ENCODE measurements at places on chromosomes 2 and 18.

GRCh38 chr2:48728840-48729239 lies 26.7 kb downstream of the LHCGR start:
- no peak for DNase-seq

- no peak for DNase-seq
These were observed 4.7 kb upstream of the CFAP65 start for GRCh38 chr2:219045937-219046550.

DNA sequence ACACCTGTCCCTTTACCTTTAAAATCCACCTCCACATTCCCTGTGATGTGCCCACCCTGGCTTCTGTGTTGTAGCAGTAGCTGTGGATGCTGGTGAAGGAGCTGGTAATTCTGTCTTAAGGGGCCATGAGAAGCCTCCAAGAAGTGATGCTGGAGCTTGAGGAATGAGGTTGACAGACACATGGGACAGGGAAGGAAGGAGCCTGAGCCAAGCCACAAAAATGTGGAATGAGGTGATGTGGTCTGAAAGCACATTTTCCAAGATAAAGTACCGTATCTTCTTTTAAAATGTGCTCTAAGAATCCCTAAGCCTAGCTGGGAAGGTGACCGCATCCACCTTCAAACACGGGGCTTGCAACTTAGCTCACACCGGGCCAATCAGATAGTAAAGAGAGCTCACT lies 31.2 kb downstream of the VWA3B start:
- no peak for DNase-seq

DNA sequence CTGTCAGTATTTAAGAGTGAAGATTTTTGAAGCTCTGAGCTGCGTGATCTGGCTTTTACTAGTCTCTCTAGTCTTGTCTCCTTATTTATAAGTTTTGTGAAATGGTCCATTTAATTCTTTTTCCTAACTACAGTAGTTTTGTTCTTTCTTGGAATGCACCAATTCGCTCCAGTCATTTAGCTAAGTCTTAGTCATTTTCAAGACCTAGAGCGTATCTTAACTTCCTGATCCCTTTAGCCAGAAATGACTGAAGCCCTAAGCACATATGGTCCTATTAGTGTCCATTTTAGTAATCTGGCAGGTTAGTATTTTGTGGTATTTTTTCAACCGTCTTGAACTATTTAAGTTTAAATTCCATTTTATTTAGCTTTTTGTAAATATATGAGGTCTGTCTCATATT lies 3.6 kb downstream of the BIRC6 start:
- DNase-seq = no peak

DNA sequence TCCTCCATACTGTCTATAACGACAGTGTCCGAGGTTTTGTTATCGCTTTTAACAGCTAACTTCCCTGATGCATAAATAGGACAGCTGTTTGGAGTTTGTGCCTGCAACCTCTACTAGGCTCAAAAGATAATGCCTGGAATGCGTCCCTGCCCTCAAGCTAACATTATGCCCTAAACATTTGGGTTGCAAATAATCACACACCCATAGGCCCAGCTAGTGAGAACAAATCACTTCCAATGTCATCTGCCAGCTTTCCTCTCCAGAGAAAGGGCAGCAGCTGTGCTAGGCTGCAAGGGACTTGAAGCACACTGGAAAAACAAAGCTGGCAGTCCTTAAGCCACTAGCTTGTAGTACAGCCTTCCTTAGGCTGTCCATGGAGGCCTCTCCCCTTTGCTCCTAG lies 201.8 kb upstream of the LYPD1 start:
- DNase-seq = no peak

DNA sequence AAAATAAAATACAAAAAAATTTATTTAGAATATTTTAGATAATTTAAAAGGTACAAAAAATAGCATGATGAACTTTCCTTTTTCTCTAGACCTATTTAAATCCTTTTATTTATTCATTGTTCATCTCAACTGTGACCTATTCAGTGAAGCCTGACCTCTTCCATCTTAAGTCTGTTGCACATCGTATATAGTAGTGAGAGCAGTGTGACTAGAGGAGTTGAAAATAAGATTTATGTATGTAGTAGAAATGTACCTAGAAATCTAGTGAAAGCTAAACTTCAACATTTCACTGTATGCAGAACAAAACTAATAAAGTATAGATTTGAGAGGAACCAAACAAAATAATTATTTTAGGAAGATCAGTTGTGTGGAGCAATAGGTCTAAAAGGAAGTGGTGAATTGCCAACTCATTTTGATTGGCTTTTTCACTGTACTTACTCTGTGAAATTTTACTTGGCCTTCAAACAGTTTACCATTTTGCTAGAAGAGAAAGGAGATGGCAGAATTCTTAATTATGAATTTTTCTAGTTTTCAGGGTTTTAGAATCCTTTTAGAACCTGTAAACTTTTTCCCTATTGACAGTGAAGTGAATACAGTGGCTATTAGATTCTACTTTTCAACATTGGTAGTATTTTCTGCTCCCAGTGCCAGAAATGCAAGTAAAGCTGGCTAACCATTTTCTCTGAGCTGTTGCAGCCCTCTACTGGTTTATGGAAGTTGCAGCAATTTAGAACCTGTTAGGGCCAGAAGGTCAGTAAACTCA lies 11.0 kb downstream of the ANKRD12 start:
- no peak for DNase-seq

- DNase-seq = no peak
These were observed 58.9 kb downstream of the ATP8B1 start for GRCh38 chr18:57744211-57744694.

- DNase-seq = no peak
These were observed 103.3 kb downstream of the MYO5B start for GRCh38 chr18:50091509-50092244.

DNA sequence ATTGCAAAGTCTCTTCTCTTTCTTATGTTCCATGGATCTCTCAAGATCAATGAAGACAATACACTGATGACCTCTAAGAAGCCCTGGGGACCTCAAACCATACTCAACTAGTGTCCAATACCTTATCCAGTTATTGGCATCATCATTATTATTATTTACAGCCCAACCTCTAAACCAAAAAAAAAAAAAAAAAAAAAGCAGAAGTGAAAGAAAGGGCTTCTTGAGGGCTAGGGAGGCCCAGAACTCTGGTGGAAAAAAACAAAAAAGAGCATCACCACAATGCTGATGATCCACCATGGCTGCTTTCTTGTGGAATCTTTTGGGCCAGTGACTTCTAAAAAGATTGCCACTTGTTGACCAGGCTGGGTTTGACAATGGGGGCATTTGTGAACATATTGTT lies 324.9 kb downstream of the LPIN1 start:
- no peak for DNase-seq

DNA sequence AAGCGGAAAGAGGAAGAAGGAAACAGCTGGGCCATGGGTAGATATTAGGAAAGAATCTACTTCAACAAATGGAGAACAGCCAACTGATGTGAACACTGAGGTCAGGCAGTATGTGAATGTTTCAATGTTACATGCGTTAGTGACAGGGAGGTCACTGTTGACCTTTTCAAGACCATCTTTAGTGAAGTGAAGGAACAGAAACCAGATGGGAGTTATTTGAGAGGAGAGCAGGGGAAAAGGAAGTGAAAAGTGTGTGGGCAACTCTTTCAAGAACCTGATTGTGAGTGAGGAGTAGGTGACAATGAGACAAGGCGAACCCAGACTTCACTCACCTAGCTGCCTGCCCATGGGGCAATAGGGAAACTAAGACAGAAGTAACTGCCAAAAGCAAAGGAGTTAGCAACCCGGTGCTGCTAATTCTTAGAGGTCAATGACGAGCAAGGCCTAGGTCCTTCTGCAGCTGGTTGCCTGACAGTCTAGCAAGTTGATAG lies 67.0 kb downstream of the SP3 start:
- no peak for DNase-seq

DNA sequence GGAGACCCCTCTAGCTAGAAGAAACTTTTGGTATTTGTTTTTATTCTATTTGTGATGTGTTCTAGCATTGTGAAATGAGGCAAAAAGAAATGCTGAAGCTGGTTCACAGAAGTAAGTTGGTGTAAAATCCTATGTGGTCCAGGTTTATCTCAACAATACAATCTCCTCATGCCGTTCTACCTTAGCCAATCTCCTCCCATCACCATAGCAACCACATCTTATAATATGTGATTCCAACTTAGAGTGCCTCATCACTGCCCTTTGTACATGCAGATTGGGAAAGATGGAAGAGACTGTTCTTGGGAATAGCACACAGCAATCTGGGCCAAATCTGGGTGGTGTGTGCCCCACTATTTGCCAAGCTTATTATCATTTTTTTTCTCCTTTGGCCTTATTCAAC lies 30.3 kb downstream of the DPP10 start:
- DNase-seq = no peak

DNA sequence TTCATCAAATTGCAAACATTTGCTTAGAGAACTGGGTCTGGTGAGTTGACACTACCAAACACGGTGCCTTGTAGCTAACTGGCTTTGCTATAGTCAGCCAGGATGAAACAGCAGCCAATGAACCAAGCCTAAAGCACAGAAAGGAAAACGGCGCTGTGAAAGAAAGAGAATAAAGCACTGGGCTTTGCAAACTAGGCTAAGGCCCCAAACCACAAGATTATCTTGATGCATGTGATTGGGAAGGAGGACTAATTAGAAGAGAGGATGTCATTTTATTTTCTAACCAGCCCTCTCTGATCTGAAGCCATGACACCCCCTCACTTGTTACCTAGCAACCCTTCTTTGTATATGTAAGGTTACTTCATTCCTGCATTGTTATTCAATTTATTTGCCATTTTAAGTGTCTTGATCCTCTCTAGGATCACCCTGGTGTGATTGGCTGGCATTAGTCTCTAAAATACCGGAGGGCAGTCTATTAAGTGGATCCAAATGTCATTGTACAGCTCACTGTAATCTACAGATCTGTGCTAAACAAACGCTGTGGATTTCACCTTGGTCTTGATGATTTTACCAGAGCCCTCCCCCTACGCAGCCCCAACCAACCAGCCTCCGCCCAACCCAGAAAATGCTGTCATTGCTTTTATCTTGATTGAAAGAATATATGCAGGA lies 395.4 kb upstream of the ACVR2A start:
- DNase-seq = no peak

GRCh38 chr2:74760875-74761630 lies 72.9 kb upstream of the HK2 start:
- peak; percentile 4 for DNase-seq

DNA sequence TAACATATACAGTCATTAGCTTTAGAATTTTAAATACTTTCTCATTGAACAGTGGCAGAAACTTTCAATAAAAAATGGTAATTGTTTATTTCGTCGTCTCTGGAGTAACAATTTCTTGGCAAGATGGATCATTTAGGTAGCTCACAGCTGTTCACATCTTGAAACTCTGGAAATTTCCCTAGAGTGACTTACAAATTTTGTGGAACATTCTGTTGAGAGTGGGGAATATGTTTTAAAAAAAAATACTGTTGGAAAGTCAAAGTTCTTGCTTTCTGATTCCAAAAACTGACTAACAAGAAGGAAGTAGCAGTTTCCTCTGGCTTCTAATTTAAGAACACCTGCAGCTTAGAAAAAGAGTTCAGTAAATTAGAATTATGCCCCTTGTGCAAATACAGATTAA lies 11.2 kb upstream of the CALCRL start:
- no peak for DNase-seq

DNA sequence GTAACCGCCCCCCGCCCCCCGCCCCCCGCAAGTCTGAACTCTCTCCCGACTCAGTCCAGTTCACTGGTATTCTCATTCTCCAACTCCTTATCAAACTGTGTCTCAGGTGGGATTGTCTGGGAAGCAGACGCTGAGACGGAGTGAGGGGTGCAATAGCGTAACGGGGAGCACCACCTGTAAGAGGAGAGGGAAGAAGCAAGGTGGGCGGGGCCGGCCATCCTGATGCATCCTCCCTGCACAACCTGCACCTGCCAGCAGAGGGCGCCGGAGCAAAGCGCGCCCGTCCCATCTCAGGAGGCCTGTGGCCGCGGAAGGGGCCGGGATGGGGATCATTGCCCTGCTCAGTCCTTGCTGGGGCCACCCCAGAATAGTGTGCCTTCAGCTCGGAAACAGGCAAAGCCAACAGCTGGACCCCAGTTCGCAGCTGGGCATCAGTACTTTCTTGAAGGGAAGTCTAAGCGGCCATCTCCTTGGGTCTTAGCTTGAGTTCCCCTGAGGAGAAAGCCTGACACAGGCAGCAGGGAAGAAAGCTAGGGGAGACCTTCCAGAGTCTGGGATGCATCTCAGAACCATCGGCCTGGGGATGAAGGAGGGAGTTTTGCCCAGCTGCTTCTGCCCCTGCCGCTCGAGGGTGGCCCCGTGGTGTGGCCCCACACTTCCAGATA lies 208.0 kb downstream of the TFCP2L1 start:
- no peak for DNase-seq

DNA sequence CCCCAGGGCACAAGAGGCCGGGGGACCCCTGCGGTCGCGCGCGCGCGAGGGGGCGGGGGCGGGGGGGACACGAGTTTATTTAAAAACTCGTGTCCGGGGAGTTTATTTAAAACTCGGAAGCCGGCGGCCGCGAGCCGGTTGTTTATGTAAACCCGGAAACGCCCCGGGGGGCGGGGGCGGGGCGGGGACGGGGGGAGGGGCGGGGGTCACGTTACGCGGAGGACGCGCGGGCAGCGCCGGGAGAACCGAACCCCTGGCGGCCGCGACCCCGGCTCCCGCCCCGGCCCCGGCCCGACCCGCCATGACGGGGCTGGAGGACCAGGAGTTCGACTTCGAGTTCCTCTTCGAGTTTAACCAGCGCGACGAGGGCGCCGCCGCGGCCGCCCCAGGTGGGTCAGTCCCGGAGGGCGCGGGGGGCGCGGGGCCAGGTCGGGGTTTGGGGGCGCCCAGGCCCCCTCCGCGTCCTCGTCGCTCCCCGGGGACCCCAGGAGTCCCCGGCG lies 4.4 kb downstream of the NFATC1 start:
- no peak for DNase-seq

DNA sequence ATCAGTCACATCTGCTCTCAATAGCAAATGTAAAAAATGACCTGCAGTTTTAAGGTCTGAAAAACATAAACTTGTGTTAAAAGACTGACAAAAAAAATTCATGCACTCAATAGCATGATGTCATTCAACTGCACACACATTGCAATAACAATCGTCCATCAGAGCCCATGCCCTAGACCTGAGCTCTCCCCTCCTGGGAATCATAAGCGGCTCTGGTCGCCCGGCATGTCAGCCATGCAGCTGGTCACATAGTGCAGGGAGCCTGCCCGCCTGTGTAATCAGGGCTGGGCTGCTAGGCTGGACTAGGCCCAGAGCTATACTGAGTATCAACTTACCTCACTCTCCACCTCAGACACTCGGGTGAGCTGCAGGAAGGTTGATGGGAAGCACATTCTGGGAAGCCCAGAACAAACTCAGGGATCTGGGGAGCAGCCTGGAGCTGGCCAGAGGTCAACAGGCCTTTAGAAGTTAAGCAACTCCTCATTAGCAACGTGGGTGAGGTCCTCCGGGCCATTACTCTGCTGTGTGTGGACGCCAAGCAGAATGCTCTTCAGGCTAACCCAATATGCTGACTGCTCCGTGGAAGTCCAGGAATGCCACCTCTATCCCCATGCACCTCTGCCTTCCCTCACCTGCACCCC lies 165.5 kb downstream of the TTC32 start:
- no peak for DNase-seq

All from nucleus accumbens (tissue), 56 donors.